A549 treated with CpdA at 1 μM for 4 hours (cell line): ENCODE measurements at places on chromosomes 1 and 21. TPM values are rescaled to one million over a fixed set of nuclear protein-coding genes. Genes with fewer than 3 reads are reported as not detected.

TNNT2 gene
- total RNA-seq = 0.06 to 0.30 TPM in 2 of 5 replicates, not detected in the others

CD247 gene
- 0.19 to 0.38 TPM (median 0.29 TPM) in 3 of 5 replicates, not detected in the others for total RNA-seq

GOLT1A gene
- total RNA-seq = 3.5 to 6.8 TPM (median 4.7 TPM) in 5 replicates

GLMN gene
- total RNA-seq = 6.6 to 8.0 TPM (median 7.1 TPM) in 5 replicates

OVAAL gene
- 0.05 to 0.19 TPM in 2 of 5 replicates, not detected in the others for total RNA-seq

HAO2 gene
- total RNA-seq = not detected in 5 replicates

TCHH gene
- total RNA-seq = 0.14 to 0.24 TPM (median 0.19 TPM) in 5 replicates

MLLT11 gene
- 15.1 to 18.7 TPM (median 17.2 TPM) in 5 replicates for total RNA-seq

TEX38 gene
- total RNA-seq = not detected in 5 replicates

KRTAP11-1 gene
- not detected in 5 replicates for total RNA-seq

LAMC2 gene
- total RNA-seq = 25.3 to 36.8 TPM (median 29.1 TPM) in 5 replicates

PM20D1 gene
- not detected in 5 replicates for total RNA-seq

CLDN19 gene
- total RNA-seq = not detected in 5 replicates

KCNT2 gene
- total RNA-seq = 0.03 to 0.05 TPM in 2 of 5 replicates, not detected in the others

ARHGEF10L gene
- 4.9 to 7.8 TPM (median 6.7 TPM) in 5 replicates for total RNA-seq

GNAT2 gene
- total RNA-seq = 0.06 to 0.54 TPM in 2 of 5 replicates, not detected in the others

RUNX3 gene
- 5.5 to 7.3 TPM (median 6.2 TPM) in 5 replicates for total RNA-seq

PRDM16 gene
- total RNA-seq = 0.08 to 0.44 TPM (median 0.36 TPM) in 5 replicates

DOP1B gene
- total RNA-seq = 3.6 to 5.1 TPM (median 3.8 TPM) in 5 replicates

HIVEP3 gene
- total RNA-seq = 2.3 to 3.0 TPM (median 2.7 TPM) in 5 replicates

VHLL gene
- not detected in 5 replicates for total RNA-seq

ADAMTS1 gene
- 0.06 to 0.16 TPM (median 0.15 TPM) in 5 replicates for total RNA-seq

TLCD4 gene
- 8.1 to 12.2 TPM (median 8.7 TPM) in 5 replicates for total RNA-seq

PRDM2 gene
- total RNA-seq = 6.9 to 9.6 TPM (median 7.9 TPM) in 5 replicates

FUBP1 gene
- total RNA-seq = 102 to 141 TPM (median 118 TPM) in 5 replicates

RHOU gene
- 4.3 to 7.2 TPM (median 7.0 TPM) in 5 replicates for total RNA-seq

TMEM82 gene
- not detected in 5 replicates for total RNA-seq

ACOT11 gene
- 1.4 to 2.3 TPM (median 2.1 TPM) in 5 replicates for total RNA-seq

HPDL gene
- total RNA-seq = 3.6 to 5.3 TPM (median 3.9 TPM) in 5 replicates

PRRX1 gene
- 0.03 TPM in 2 of 5 replicates, not detected in the others for total RNA-seq

CCDC181 gene
- 0.09 to 0.24 TPM (median 0.17 TPM) in 4 of 5 replicates, not detected in the other for total RNA-seq

LCE1A gene
- not detected in 5 replicates for total RNA-seq
